ENCODE measurements at places on chromosomes 1 and 21. TPM values are rescaled to one million over a fixed set of nuclear protein-coding genes. Genes with fewer than 3 reads are reported as not detected.

DNA sequence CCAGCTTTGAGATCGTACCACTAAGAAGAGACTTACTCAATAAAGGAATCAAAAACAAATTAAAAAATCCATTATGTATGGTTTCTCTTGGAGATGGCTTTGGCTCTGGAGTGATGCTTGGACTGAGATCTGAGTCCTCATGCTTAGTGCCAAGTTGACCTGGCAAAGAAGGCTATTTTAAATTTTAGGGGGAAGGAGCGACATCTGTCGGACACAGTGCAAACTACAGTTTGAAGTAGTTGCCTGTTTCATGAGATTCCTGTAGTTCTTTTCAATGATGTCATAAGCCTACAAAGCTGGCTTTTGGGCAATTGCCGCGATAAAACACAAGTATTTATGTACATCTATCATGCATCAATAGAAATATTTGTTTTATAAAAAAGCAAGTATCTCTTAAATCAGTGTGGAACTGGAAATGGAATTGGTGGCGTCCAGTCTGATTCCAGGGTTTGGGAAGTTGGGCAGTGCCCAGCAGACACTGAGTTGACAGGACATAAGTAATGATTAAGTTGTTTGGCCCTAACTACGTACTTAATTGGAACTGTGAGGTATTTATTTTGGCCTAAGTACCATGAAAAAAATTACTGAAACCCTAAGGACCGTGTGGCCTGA, 50.0 kb downstream of the TBCE start:
- DNase-seq = no peak

GRCh38 chr21:32819694-32820093, 48.1 kb upstream of the PAXBP1 start:
- DNase-seq = no peak

DNA sequence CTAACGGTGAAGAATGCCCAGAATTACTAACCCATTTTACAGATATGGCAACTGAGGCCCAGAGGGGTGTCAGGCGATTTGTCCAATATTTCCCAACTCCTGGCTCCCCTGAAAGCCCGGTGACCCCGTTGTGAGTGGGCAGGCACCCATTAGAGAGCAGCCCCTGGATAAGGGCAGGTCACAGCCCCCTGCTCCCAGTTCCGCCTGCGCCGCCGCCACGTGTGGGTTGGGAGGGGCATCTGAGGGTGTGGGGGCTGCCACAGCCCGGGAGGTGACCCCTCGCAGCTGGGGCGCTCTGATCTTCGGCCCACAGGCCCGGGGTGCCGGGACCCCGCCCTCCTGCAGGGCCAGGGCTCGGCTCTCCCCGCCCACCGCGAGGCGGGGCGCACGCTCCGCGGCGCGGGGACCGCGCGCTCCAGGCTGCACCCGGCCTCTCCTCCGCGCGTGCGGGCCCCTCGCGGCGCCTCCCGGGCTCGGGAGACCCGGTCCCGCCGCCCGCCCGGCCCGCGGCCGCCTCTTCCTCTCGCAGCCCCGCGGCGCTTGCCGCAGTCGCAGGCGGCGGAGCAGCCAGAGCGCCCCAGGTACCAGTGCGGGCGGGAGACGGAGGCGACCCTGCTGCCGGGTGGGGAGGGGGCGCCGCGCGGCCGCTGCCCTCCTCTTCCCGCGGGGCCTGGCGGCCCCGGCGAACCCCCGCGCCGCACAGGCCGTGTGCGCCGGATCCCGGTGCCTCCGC, at the start of gene HTR6:
Gene HTR6 (plus strand): TSS at position 423 of the 733 bp plus-strand sequence. CDS start 879 bp downstream, outside the sequence.
- peak; percentile 30 for DNase-seq

DNA sequence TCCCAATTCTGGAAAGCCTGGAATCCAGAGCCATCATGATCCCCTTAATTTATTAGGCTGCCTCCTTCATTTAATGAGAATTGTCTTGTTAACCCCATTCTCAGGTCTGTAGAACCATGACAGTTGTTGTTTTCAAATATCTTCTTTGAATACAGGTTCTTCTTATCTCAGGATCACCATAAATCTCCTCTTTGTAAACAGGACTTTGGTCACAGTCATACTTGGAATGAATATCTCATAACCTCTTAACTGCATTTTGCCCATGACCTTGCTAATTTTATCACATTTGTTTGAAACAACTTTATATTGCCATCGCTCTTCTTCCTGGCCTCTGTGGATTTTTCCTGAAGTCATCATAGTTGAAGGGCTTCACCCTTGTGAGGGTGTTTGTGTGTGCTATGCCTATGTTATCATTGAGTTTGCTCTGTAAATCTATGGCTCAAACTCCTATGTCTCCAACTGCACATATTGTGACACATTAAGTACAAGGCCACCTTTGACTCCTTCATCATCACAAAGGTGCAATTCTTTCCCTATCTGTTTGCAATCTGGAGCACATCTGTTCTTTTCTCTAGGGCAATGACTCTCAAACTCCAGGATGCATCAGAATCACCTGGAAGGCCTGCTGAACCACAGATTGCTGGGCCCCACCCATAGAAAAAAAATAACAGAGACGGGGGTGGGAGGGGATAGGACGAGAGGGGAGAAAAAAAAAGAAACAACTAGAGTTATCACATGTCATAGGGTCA, 54.2 kb downstream of the FCRL5 start:
- no peak for DNase-seq

DNA sequence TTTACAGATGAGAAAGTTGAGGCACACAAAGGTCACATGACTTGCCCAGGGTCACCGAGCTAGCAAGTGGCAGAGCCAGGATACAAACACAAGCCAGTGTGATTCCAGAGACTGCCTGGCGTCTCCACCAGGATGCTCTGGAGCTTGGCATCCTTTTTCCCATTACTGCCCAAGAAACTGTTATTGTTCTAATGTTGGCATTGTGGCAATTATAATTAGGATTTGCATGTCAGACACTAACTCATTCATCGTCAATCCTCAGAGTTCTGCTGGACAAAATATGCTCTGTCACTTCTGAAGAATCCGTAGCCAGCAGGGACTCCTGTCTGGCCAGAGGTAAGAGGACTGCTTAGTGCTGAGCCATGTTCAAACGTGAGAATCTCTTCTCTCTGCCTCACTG, 8.8 kb downstream of the KAZN start:
- no peak for DNase-seq

- no peak for DNase-seq
These were observed 17.9 kb downstream of the TMEM200B start for GRCh38 chr1:29105822-29106221.

DNA sequence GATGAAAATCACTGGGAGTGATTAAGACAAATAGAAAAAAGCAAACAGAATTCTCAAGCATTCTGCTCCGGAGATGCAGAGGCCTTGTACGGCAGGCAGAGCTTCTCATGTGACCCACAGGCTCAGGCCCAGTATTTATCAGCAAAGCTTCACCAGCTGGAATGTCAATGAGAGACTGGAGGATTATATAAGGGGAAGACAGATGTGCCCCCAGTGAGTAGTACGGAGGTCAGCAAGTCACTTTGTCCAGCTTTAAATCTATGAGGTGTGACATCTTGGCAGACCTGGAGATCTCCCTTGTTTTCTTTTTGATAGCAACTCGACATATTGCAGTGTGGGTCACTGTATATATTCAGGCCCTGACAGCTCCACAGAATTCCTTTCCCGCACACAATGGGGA, 106.8 kb downstream of the HHIPL2 start:
- DNase-seq = no peak

DNA sequence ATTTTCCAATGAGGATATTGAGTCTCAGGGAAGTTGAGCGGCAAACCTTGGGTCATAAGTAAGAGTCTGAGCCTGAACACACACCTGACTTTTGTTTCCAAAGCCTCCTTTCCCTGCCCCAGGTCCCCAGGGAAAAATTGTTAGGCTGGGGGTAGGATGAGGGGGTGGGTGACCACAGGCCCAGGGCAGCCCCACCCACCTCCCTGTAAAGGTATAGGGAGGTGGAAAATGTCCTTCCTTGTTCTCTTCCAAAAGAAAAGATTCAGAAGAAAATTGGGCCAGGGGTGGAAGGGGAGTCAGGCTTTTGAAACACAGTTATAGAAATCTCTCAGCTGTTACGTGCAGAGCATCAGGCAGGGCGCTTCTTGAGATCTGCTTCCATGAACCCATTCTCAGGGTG, 129.7 kb upstream of the NGF start:
- DNase-seq = no peak

DNA sequence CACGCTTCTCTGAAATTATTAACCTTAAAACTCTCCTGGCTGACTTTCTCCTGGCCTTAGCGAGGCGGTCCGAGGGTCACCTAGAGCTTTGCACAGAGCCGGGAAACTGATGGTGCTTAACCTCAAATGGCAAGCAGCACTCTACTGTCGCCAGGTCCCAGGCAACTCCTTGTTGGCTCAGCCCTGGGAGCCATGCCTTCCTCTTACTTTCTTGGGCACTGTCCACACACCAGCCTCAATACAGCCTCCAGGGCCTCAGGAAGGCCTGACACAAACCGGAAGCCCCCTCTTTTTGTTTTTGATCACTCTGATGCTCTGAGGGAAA, 3.8 kb downstream of the TRABD2B start:
- DNase-seq = no peak

DNA sequence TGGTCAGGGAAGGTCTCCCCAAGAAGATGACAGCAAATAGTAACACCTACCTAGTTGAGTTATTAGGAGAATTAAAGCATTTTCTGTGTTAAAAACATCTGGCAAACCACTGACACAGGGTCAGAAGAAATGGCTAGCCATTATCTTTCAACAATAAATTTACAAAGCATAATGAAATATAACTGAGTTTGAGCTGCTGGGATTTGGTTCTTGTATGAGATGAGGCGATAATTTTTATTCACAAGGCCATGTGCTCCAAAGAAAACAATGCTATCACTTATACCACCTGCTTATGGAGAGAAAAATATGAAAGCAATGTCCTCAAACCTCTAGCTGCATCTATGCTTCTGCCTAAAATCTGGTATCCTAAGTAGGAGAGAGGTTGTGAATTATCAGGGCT, 202.3 kb downstream of the CRB1 start:
- no peak for DNase-seq

DNA sequence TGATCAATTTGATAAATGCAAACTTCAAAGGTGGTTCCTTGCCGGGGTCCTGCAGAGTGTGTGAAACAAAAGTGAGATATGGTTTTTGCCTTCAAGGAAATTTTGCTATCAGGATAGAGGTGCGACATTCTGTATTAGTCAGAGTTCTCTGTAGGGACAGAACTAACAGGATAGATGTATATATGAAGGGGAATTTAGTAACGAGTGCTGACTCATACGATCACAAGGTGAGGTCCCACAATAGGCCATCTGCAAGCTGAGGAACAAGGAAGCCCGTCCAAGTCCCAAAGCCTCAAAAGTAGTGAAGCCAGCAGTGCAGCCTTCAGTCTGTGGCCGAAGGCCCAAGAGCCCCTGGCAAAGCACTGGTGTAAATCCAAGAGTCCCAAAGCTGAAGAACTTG, 157.0 kb downstream of the RYR2 start:
- no peak for DNase-seq

DNA sequence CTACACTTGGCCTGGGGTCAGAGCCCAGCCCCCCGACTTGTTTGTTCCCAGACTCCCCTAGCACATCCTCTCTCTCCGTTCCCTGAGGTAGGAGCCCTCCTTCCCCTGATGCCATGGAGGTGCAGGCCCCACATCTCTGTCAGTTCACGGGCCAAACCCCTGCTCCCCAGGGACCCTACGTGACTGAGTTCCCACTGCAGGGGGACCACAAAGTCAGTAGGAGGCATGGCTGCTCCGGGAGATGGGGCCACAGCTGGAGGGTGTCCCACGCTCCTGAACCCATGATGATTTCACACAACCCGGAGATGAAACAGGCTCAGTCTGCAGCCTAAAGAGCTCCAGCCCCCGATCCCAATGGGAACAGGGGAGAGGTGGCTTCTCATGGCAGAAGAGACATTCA, 272.2 kb downstream of the NPHP4 start:
- DNase-seq = no peak

- DNase-seq = no peak
These were observed 22.6 kb downstream of the MIS18A start for GRCh38 chr21:32256251-32256650.

GRCh38 chr1:23483321-23484252, at the start of gene ASAP3:
TSS of gene ASAP3 (minus strand) at chr1:23484179. CDS start at chr1:23484133, 46 bp downstream.
- DNase-seq = peak; percentile 71

GRCh38 chr1:216919060-216919970, 196.1 kb upstream of the ESRRG start:
- no peak for DNase-seq

DNA sequence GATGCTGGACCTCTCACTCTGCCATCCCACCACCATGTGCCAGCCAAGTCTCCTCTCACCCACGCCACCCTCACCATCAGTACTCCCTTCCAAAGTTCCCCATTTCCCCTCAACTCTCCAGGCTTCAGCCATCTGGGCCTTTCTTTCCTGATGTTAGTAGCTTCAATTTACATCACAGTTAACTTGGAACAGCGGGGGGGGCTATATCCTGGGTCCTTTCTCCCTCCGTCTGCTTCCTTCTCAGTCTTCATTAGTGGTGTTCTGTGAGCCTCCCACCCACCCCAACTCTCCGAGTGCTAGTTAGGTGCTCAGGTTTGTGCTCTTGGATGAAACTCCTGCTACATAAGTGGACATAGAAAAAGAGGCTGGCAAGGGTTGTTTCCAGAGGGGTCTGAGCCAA, 31.9 kb downstream of the KCNC4 start:
- DNase-seq = no peak

The PPIAL4G gene
- 0.09 TPM for total RNA-seq

The ERICH3 gene
- total RNA-seq = 0.51 TPM

The HNRNPR gene
- 96.6 TPM for total RNA-seq

The S100A2 gene
- 1.3 TPM for total RNA-seq

The GIPC2 gene
- 34.7 TPM for total RNA-seq

The AKIRIN1 gene
- 54.5 TPM for total RNA-seq

The PLA2G2F gene
- total RNA-seq = 0.12 TPM

The BMP8A gene
- total RNA-seq = 8.2 TPM

The NPHS2 gene
- total RNA-seq = not detected

The KIF26B gene
- total RNA-seq = 0.14 TPM

The CADM3 gene
- 2.7 TPM for total RNA-seq

Measured in mucosa of descending colon (tissue), 3 donors.